ENCODE measurements at places on chromosomes 1 and 21.

GRCh38 chr1:209156991-209157390 is 426.5 kb upstream of the CAMK1G start:
- DNase-seq: no peak

GRCh38 chr1:62301726-62302390 is 17.4 kb downstream of the KANK4 start:
- no peak for DNase-seq

- DNase-seq: no peak
Measured at GRCh38 chr1:6509220-6509918, 17.9 kb upstream of the PLEKHG5 start.

DNA sequence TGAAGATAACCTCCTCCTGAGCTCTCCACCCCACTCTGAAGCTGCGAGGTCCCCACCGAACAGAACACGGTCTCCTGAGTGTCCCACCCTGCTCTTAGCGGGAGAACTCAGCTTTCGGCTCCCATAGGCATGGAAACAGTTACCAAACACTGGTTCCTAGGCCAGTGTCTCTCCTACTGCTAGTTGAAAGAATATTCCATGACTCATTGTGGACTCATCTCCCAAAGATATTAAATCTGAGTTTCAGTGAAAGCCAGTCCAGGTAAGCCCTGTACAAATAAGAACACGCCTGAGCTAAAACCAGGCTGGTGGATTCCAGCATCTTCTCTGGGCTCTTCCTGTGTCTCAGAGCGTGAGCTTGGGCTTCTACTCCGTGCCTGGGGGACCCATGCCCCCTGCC is 107.5 kb upstream of the CLDN14 start:
- DNase-seq: no peak

DNA sequence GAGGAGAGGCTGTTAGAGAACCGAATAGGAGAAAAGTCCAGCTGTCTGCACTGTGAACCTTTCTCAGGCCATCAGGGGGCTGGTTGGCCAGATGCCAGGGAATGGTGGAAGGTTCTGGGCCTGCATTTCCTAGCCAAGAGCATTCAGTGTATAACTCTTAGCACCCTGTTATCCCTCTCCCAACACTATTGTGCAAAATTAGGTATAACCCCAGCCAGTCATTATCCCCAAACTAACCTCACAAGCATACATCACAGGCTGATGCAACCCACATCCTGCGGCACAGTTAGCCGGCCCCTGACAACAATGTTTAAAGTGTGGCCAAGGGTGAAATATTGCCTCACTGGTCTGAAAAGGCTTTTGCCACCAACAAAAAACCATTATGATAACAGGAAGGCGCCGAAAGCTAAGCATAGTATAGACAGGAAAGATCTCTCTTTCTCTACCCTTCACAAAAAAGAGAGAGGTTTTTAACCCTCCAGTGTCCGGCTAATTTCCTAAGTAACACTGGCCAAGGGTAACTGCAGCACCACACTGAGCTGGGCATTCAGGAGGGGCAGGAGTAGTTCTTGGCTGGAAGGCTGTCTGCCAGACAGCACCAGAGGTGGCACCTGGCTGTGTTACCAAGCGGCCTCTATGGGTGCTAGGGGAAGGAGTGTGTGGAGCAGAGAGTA is 77.3 kb upstream of the BCAR3 start:
- DNase-seq: no peak

- DNase-seq: no peak
Measured at GRCh38 chr1:205935869-205936268, 7.4 kb downstream of the SLC26A9 start.

Measured in NCI-H526 (cell line).